Activated CD8-positive, alpha-beta T cell treated with anti-CD3 and anti-CD28 coated beads for 36 hours (primary cell): ENCODE measurements at places on chromosomes 2 and 18. TPM values are rescaled to one million over a fixed set of nuclear protein-coding genes. Genes with fewer than 3 reads are reported as not detected.

CHPF gene
- 16.6 TPM for total RNA-seq

LDLRAD4 gene
- 38.5 TPM for total RNA-seq

EMILIN1 gene
- 0.63 TPM for total RNA-seq

CCDC148 gene
- total RNA-seq: not detected
